Fibroblast of lung (primary cell): ENCODE measurements at places on chromosomes 12 and 14.

- no peak for DNase-seq
These were observed 44.4 kb downstream of the DGLUCY start for GRCh38 chr14:91158091-91158790.

DNA sequence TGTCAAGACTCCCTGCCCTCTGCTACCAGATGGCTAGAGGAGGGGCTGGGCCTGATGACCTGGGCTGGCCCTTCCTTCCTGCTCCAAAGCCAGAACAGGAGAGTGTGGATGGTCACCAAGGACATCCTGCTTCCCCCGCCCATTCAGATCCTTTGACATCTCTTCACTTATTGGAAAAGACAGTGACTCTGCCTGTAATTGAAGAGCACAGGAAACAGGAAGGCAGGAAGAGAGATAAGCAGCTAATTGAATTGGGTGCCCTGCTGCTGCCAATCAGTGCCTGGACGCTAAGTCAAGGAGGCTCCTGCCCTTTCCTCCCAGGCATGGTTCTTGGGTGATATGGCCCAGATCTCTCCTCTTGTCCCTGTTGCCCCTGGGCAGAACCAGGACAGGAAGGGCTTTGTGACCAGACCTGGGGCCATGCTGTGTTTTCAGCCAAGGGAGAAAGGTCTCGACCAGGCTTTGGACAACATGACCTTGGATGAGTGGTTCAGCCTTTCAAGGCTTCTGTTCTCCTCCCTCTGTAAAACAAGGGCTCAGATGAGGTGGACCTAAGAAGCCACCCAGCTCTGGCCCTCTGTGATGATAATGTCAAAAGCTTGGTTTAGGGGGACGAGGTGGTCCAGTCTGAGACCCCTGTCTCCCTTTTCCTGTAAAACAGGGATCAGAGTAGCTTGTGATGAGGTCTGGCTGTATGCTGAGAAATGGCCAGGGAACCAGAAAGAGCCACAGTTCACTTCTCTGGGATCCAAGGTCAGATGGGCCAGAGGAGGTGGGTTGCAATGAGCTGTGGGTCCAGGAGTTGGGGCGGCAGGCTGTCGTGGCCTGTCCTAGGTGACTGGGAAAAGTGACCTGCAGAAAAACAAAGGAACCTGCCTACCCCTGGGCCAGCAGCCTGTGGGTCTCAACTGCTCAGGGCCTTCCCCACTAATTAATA lies 38.8 kb downstream of the FAM222A start:
- no peak for DNase-seq

- DNase-seq: peak; percentile 48
These were observed 57.7 kb downstream of the WDR20 start for GRCh38 chr14:102197317-102197853.

DNA sequence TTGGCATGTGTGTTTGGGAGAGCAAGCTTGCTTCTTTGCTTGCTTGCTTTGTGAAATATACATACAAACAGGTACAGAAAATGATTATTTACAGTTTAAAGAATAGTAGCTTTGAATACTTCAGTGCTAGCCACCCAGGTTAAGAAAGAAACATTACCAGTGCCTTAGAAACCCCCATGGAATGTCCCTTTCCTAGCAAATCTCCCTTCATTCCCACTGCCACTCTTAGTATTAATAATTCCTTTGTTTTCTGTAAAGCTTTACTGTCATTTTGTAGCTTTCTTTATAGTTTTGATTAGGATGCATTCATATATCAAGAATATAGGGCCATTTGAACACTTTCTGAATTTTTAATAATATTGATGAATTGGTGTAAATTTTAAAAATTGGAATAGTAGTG lies 9.5 kb downstream of the SRGAP1 start:
- DNase-seq: no peak

DNA sequence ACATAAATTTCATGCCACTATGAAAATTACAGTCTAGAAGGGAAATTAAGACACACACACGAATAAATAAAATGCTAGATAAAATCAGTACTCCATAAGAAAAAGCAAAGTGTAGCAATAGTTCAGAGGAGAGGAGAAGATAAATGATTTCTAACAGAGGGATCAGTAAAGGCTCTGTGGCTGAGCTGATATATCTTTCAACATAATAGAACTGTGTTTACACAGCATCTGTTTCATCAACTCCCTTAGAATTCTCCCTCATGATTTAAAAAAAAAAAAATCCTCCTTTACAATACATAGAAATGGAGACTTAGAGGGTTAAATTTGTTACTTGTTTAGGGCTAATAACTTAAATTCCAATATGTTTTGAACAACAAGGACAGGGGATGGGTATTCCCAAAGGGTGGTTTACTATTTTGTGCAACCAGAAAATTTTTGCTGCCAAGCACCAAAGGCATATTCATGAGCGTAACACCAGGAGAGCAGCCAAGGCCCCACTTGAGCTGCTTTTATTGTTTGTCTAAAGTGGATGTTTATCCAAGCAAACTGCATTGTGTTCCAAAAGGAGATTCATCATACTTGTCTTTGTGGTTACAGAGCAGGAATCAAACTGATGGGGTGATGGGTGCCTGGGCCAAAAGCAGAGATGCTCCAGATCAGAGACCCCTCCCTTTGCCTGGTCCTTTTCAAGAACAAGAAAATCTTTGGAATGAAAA lies 162.7 kb downstream of the BMP4 start:
- DNase-seq: peak; percentile 49

DNA sequence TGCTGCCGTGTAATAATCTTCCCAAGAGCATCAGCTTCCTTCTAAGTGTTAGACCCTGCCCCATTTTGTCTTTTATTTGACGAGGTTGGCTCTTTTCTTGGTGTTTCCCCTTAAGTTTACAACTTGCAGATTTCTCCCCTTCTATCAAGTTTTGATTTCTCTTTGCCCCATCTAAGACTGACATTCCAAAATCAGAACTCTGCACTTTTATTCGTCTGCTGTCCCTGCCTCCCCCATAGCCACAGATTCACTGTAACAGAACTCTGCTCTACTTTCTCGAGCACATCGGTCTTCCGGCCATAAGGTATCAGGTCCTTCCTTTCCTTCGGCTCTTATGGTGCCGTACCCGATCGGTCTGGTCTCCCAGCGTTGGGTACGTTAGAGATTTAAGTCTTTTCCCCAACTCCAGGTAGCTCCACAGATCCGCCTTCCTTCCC lies 563 bp downstream of the DCP1B start:
- peak; percentile 49 for DNase-seq

DNA sequence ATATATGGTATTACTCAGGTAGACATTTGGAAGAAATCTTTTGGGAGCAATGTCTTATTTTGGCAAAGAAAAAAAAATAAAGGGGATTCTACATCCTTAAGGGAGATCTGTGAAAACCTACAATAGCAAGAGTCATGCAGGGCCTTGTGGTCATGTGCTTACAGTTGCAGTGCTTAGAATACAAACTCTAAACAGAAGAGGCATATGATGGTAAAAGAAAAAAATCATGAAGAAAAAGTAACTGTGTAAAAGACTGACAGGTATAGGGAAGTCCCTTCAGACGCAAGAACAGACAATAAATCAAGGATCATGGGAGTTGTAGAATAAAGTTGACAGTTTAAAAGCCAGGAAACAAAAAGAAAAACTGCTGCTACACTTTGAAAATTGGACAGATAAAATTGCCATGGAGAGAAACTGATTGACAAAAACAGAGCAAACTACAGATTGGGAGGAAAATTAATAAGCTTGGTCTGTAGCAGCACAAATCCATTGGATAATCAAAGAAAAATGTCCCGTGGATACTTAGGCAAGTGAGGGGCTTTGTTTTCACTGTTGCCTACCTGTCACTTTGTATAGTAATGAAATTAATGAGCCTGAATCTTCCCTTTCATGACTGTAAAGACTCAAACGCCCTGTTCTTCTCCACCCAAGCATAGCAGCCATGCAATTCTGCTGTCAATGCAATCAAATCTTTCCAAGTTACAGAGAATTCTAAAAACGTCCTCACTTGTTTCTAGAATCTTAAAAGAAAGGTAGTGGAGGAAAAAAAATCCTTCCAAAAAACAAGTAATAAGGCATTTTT lies 402.0 kb downstream of the SYT1 start:
- DNase-seq: no peak

GRCh38 chr14:104803912-104804410 lies 3.1 kb downstream of the ZBTB42 start:
- no peak for DNase-seq

DNA sequence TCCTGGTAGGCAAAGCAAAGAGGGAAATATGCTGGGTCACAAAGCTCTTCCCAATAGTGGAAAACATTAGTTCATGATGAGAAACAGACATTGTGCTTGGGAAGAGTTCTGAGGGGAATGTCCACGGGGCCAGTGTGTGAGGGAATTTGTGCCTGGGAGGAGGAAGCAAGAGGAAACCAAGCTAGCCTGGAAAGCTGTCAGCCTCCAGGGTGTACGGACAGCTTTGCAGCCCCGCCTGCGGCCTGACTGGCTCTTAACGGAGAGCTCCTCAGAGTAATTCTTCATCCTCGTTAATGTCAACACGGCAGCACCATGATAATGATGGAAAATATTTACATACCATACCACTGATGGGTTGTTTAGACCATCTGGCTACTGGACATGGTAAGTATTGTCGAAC lies 32.4 kb downstream of the PITPNM2 start:
- DNase-seq: no peak
